ENCODE measurements at places on chromosomes 4 and X.

GRCh38 chr4:145843148-145843547, 95.5 kb downstream of the ZNF827 start:
- no peak for DNase-seq

GRCh38 chr4:169341490-169341889, 70.7 kb upstream of the SH3RF1 start:
- no peak for DNase-seq

DNA sequence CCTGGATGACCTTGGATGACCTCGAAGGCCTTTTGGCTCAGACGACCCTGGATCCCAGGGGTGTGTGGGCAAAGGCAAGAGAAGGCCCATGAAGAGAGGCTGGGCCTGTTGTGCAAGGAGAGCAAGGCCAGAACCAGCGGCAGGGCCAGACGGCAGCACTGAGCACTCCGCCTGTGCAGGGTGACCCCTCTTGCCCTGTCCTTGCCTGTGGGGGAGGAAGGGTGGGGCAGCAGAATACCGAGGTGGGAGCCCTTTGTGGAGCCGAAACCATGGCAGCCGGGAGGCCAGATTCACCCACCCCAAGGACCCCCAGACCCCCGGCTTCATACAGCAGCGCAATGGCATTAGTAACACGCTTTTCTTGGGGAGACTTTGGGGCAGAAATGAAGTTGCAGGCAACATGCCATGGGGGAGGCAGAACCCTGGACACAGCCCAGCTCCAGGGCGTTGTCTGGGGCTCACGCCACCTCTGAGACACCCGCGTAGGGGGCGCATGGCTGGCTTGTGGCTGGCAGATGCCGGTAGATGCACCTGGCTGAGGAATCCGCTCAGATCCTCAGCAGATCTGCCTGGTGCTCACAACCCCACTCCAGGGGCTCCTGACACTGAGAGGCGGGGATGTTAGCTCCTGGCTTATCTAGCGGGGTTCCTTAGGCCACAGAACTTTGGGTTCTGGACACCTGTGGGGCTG, 114.5 kb downstream of the FAM53A start:
- DNase-seq, result no peak

DNA sequence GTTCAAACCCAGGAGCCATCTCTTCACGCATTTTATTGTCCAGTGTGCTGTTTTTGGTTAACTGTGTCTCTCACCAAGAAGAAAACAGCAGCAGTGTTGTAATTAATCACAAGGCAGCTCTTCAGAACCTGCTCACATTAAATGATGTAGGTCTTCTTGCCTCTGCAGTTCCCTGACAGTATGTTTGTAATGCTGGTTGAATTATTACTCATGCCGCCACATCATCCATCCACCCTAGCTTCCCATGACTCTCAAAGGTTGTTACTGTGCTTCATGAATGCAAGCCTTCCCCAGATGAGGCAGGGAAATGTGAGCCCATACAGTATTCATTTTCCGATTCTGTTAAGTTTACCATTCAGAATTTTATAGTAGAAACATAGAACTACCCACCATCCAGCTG, 17.4 kb downstream of the TLR10 start:
- DNase-seq, result peak; percentile 26

- no peak for DNase-seq
Measured at GRCh38 chrX:117138070-117138469, 675.3 kb upstream of the CT83 start.
